ENCODE measurements at places on chromosomes 3 and 15.

- DNase-seq, result no peak
These were observed 96.1 kb downstream of the GSK3B start for GRCh38 chr3:119998166-119998565.

DNA sequence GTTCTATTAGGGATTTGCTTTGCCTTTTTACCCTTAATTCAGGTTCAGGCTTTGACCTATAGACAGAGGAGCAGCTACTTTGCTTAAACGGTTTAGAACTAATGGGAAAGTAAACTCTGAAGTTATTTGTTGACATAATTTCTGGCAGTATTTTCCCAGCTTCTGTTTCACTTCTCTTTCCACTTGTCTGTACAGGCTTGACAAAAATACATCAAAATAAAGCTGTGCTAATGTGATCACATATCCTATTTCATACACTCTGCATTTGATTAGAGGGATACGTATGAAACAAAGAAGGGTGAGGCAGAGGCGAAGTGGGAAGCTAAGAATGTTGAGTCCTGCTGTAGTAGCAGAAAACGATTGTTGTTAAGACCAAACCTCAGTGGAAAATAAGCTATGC lies 389.1 kb upstream of the RARB start:
- DNase-seq, result no peak

- DNase-seq, result no peak
These were observed 67.2 kb downstream of the EFHB start for GRCh38 chr3:19866751-19867347.

- DNase-seq, result no peak
These were observed 1.3 kb downstream of the B3GALNT1 start for GRCh38 chr3:161103776-161104385.

DNA sequence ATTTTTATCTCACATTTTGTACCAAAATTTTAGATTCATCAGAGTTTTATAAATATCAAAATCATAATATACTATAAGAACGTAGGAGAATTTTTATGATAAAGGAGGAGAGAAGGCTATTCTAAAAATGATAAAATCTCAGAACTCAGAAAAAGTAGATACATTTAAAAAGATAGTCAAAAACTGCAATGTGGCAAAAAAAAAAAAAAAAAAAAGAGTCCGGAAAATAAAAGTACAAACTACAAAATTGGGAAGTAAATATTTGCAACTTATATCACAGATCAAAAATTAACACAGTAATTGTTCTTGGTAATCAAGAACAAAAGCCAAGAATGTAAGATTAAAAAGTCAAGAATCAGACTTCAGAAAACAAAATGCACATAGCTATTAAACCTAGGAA lies 332.1 kb downstream of the MCTP2 start:
- no peak for DNase-seq

DNA sequence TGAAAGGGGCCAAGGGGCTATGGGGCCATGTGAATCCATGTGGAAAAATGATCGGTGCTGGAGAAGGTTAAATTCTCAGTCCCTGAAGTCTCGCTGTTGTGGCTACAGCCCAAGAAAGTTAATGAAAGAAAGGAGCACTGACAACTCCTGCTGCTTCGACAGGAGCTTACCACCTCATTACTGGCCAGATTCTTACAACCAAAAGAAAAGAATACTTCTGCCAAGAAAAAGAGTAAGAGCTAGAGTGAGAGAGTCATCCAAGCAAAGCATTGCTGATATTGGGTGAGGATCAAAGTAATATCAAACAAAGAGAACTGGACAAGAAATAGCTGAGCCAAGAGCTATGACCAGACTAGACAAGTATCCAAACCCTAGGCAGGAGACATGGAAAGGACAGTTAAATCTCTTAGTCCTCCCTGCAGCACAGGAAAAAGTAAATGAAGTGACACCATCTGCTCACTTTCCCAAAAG lies 348.4 kb upstream of the PLSCR5 start:
- DNase-seq, result no peak

DNA sequence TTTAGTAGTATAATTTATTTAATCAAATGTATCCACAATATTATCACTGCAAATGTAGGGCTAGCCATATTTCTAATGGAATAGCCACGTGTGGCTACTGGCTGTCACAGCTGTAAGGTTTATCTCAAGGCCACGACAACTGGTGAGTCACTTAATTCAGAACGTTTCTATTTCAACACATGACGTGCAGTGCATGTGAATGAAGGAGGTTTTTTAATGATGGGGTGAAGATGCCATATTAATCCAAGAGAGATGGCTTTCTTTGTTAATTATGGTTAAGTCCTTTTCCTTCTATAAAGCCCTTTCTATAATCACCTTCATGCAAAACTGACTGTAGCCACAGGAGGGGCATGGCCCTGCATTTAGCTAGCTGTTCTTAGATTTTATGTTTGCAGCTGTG lies 212.0 kb downstream of the FEZF2 start:
- no peak for DNase-seq

DNA sequence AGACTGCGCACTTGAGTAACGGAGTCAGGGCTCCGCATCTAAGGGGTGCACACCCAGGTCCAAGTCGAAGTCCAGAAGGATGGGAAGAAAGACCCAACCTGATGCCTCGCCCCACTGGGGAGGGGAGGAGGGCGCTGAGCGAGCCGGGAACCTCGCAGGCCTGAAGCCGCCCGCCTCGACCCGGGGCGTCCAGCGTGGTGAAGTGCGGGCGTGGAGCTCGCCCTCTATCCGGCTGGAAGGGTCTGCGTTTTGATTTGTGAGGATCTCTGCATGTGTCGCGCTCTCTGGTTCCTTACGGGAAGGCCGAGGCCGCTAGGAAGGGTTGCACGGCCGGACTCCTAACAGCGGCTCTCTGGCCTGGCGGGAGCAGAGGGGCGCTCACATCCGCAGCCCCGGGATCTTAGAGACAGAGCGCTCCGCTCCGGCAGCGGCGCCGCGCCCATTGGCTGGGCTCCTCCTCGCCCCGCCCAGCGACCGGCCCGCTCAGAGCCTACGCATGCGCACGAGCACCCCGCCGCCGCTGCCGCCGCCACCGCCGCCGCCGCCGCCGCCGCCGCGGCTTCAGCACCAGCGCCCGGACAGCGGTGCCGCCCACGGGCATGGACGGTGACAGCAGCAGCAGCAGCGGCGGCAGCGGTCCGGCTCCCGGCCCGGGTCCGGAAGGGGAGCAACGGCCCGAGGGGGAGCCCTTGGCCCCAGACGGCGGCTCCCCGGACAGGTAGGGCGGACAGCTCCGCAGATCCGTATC lies at the start of gene DISP2:
DISP2 (plus strand) TSS at position 497 of the 748 bp plus-strand sequence; CDS start at position 600, 103 bp downstream.
- peak; percentile 79 for DNase-seq

- no peak for DNase-seq
These were observed 129.2 kb upstream of the TSC22D2 start for GRCh38 chr3:150278843-150279381.

GRCh38 chr3:50323092-50323600 lies 601 bp upstream of the HYAL2 start:
- no peak for DNase-seq

DNA sequence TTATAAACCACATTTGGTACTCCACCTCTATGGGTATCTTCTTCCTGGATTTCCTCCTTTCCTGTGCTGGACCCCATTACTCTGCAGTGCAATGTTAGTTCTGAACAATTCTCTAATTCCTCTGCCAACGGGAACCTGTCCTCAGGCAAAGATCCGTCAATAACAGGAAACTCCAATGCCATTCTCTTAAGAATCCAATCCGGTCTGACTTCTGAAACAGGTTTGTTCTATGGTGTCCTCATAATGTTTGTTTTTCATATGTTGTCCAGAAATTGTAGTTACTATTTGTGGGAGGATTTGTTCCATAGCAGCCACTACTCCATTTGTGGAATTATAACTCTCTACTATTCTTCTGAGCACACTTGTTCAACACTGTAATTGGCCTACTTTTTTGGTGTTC lies 112.7 kb downstream of the TBL1XR1 start:
- no peak for DNase-seq

GRCh38 chr3:28186748-28187147 lies 54.7 kb upstream of the CMC1 start:
- DNase-seq, result no peak

DNA sequence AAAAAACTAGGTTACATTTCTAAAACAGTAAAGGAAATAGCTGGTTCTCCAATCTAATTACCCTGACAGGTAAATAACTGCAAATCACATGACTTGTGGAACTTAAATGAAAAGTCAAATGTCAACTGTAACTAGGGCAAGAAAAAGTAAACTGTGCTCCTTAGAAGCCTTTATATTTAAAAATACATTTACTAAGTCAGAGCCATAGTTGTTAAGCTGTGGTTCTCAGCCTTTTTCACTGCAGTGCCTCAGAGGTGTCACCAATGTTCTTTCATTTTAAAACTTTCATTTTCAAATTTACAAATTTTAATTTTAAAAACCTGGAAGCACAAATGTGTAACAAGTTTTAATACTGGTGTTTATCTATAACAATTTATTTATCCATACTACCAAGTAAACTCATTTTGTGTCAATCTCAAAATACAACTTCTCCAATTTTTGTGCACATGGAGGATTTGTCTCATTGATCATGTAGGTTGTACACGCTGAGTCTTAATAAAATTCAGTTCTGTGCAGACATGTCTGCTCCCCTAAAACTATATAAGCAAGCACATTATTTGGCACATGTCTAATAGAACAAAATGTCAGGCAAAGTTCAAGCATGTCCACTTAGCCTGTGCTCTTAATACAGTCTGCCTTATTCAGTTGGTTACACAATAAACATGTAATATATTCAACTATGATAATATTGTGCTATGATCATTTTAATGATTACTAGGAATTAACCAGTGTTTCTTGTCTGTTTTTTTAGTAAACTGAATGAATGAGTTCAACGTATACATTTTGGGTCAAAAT lies 70.4 kb downstream of the DLG1 start:
- DNase-seq, result no peak

- DNase-seq, result no peak
These were observed 140.0 kb downstream of the CBLB start for GRCh38 chr3:105728771-105729312.

DNA sequence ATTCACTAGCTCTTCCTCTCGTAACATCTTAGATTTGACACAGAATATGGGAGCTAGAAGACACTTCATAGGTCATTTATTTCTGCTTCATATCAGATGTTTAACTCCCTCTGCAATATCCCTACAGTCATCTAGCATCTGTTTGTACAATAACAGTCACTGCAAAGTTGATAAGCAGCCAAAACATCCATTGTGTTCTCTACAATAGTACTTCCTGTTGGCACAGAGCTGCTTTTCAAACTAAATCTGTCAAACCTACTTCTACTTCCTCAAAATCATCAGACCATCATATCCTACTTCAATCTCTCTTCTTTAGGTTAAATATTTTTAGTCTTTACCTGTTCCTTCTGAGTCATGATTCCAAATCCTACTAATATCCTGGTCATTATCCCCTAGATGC lies 233.2 kb downstream of the FGF12 start:
- no peak for DNase-seq

- no peak for DNase-seq
These were observed 55.4 kb upstream of the POLG start for GRCh38 chr15:89389841-89390603.

GRCh38 chr3:178421069-178421468 lies 115.2 kb upstream of the KCNMB2 start:
- no peak for DNase-seq

GRCh38 chr3:197599089-197599765 lies 43.5 kb upstream of the BDH1 start:
- no peak for DNase-seq

DNA sequence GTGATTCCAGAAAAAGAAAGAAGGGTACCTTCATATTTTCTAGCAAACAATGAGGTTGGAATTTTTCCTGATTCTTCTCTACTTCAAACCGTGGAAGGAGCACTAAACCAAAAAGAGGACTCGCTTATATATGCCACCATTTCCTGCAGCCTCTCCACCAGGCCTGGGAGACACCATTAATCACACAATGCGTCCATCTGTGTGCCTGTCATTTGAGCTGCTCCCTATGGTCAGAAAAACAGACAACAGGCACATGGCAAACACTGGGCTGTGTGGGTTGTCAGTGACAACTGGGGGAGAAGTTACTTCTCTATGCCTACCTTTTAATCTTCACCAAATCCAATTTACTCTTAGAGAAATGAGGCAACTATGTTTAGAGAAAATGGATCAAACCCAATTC lies 71.9 kb downstream of the NR2F2 start:
- no peak for DNase-seq

GRCh38 chr3:174444391-174444790 lies 414.7 kb upstream of the NAALADL2 start:
- no peak for DNase-seq

DNA sequence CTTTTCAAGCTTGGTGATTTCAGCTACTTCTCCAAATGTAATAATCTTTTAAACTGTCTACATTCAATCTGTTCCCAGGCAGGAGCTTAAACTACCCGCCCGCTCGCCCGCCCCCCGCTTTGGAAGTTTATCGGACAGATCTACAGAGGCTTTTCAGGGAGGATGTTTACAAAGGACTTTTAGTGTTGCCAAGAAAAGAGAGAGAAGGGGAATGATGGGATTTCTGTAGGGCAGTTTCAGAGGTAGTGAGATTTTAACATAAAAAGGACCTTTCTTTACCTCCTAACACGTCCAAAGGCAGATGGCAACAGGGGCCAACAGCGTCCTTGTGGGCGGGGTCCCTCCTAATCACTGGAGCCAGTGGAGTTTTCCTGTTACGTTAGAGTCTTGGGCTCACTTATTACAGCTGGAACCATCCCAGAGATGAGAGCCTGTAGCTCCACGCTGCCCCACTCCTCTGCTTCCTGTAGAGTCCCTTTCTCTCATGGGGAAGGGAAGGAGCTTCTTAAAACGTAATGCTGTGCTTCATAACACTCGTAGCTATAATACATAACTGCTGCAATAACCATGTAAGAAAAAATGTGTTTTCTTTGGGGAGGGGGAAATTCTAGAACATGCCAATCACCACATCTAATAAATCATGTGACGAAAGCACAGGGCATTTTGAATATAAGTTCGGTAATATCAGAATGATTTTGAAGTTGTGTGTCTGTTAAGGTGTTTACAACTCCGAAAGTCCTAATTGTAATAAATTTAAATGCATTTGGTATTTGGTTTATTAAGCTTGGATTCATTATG lies 30.9 kb downstream of the HES1 start:
- no peak for DNase-seq

GRCh38 chr3:62562017-62562416 lies 188.7 kb upstream of the FEZF2 start:
- no peak for DNase-seq
